Retinal pigment epithelial cell (primary cell): ENCODE measurements at places on chromosomes 3 and 15.

- no peak for DNase-seq
Measured at GRCh38 chr15:52213206-52213605, 22.0 kb upstream of the GNB5 start.

DNA sequence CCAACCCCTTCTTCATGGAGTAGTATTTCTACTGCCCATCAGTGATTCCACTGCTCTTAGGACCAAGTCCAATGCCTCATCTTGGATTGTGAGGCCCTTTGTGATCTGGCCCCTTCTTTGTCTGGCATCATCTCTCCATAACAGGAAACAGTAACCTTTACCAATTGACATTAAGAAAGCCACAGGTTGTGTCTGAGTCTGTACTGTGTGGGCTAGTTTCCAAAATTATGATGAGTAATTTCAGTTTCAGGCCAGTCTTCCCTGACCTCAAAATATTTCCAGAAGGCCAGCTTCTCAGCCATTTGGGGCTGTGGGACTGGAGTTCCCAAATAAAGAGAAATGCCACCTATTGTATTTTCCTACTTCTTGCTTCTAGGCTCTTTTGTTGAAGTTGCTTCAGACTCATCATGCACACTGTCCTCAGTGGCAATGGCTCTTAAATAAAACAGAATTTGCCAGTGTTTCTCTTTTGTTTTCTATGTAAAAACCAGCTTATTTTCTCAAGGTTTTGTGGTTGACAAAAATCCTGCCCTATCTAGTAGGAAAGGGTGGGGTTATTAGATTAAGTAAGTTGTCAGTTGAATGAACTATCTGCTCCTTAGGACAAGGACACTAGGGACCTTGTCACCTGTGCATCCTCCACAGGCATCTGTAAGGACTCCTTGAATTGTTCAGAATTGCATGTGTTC is 47.0 kb upstream of the ACKR4 start:
- DNase-seq = no peak

GRCh38 chr3:143895805-143896204 is 47.5 kb upstream of the SLC9A9 start:
- DNase-seq = no peak

DNA sequence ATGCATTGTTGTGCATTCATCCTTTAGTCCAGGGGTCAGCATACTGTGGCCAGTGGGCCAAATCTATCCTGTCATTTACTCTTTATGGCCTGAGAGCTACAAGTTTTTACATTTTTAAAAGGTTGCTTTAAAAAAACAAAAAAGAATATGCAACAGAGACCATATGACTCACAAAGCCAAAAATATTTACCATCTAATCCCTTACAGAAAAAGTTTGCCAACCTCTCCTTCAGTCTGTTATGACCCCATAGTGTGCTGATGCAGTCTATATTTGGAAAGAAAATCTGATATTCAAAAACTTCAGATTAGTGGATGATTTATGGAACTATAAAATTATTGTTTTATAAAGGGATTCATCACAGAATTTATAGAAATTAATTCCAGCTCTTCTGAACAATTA is 237.5 kb upstream of the IL12A start:
- no peak for DNase-seq

DNA sequence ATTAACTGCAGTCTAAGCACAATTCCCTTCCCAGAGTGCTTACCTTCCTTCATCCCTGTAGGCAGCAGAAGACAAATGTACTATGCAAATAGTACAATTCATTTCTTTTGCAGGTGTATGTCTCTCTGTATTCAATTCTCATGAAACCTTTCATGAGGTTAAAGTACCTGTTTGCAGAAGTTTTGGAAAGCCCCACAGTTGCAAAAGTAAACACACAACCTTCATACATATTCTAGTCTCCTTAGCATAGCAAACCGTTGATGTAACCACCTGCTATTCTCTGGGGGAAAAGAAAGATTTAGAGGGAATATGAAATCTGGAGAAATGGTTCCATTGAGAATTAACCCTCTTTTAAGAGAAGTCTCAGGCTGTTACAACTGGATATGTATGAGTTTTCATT is 200.3 kb upstream of the SUCLG2 start:
- no peak for DNase-seq

GRCh38 chr3:107106316-107106715 is 270.9 kb upstream of the CCDC54 start:
- DNase-seq = no peak

DNA sequence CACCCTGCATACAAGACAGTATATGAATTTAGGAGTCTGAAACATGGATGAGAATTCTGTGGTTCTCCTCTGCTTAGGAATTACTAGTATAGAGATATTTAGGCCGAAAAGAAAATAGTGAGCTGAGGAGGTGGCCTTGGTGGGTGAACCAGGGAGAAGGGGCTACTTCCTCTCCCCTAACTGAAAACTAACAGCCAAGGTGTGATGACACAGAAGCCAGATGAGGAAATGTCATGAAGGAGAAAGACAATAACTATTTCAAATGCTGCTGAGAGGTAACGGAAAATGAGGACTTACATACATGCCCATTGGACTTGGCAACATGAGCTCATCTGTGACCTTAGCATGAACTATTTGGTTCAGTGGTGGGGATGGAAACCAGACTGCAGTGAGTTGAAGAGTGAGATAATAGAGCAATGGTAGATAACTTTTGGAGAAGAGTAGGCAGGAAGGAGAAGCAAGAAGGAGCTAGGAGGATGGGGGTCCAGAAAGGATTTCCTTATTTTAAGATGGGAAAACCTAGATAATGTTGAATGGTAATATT is 114.4 kb upstream of the TSPAN3 start:
- no peak for DNase-seq

- no peak for DNase-seq
Measured at GRCh38 chr3:41682996-41683395, 278.9 kb downstream of the ULK4 start.

DNA sequence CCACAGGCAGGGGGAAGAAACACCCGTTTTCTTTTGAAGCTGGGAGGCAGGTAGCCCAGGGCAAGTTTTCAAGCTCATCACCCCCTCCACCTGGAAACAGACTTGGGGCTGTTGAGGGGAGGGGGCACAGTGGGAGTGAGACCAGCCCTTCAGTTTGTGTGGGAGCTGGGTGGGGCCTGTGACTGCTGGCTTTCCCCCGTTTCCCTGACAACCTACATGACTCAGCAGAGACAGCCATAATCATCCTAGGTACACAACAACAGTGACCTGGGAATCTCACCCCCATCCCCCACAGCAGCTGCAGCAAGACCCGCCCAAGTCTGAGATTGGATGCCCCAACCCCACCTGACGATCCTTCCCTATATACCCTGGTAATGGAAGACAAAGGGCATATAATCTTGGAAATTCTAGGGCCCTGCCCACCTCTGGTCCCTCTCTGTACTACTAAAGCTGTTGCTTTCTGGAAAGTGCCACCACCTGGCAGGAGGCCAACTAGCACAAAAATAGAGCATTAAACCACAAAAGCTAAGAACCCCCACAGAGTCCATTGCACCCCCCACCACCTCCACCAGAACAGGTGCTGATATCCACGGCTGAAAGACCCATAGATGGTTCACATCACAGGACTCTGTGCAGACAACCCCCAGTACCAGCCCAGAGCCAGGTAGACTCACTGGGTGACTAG is 422.2 kb upstream of the SGO1 start:
- no peak for DNase-seq

DNA sequence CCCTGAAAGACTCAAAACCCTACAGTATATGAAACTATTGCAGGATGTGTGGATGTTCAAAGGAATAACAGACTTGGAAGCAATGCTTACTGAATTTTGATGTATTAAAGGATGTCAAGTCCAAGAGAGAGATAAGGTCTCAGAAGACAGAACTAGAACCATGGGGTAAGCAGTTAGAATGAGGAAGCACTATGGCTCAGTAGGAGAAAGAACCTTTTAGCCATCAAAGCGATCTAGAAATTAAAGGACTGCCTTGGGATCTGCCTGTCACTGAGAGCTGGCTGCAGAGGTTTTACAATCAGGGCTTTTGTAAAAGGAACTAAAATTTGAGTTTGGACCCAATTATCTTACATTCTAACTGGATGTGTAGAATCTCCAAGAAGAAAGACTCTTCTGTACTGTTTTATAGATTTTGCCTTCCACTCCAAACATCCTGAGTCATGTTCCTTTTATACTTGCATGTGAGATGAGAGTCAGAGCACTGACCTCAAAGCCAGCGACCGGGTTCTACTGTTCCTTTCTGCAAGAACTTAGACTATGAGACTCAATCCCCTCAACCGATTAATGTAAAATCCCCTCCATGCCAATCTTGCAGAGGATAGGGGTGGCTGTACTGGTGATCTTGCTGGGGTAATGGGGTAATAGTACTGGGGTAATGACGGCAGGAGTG is 412.3 kb upstream of the TPRG1 start:
- no peak for DNase-seq

DNA sequence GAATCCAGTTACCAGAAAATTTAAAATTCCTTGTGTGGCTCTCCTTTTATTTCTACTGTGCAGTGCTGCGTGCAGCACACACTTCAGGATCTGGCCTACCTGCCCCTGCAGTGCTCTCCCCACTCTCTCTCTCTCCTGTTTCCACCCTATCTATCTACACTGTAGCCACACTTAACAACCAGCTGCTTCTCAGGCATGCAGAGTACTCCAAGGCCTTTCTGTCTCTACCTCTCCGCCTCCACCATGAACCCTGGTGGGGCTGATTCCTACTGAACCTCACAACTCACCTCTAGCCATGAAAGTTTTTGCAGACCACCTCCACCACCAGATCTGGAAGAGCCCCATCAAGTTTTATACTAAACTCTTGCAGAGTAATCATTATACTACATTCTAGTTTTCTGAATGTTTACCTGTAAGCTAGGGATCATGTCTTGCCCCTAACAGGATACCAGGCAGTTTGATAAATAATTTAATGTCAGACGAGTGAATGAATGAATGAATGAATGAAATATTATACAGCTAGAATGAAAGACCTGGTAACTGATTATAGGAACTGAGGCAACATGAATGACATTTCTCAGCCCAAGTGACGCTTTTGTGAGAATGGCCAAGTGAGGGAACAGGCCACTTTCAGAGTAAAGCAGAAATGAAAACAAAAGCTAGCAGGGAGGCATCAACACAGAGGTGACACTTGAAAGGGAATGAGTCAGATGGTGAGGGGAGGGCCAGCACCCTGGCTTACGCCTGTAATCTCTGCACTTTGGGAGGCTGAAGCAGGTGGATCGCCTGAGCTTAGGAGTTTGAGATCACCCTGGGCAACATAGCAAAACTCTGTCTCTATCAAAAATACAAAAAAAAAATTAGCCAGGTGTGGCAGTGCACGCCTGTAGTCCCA is 363.5 kb downstream of the FOXP1 start:
- no peak for DNase-seq

DNA sequence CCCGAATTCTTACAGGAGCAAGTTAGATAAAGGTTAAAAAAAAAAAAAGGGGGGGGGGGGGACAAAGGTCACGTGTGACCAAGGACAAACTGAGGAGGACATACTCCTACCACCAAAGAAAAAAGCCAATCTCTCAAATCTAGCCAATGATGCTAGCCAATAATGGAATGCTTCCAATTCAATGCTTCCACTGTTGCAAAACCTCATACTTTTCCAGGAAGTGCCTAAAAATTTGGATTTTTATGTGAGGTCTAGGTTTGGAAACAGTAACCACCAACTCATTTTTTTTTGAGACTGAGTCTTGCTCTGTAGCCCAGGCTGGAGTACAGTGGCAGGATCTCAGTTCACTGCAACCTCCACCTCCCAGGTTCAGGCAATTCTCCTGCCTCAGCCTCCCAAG is 11.4 kb downstream of the MSL2 start:
- no peak for DNase-seq

DNA sequence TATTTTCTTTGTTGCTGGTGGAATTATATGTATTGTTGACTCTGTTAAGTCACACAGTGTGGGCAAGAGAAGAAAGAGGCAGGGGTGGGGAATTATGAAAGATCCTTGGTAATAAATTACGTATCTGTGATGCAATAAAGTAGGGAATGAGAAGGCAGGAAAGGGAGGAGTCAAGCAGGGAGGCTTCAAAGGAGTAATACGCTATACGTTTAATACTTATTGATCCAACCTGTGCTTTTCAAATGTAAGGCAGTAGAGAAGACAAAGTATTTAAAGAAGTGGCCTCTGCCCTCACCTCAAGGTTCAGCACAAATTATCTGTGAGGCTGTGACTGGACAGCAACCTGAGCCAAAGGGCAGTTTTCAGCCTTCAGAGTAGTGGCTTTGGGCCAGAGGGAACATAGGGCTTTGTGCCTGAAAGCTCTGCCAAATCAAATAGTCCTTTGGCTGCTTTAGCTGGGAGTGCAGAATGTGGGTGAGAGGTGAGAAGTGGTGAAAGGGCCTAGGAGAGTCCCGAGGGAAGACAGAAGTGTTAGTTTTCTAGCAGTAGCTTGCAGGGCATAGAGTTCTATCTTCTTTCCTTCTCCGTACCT is 1.2 kb upstream of the PLIN1 start:
- no peak for DNase-seq

- DNase-seq = peak; percentile 12
Measured at GRCh38 chr3:24963762-24964625, 464.1 kb upstream of the RARB start.

- DNase-seq = no peak
Measured at GRCh38 chr15:74240897-74241614, 4.9 kb downstream of the CCDC33 start.

DNA sequence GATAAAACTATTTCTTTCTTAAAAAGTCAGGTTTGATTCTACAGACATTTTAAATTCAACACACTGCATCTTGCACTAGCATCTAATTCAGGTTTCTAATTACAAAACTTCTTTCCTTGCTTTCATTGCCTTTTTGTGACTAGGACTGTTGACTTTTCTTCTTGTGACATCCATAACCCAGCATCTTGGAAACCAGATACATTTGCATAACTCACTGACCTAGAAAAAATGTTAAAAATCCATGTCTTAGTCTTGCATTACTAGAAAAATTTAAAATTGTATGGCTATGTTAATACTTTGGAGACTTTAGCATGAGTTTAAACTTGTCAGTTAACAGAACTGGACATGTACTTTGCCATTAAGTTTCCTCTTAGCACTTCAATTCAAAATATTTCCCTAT is 72.7 kb downstream of the DTWD1 start:
- DNase-seq = no peak

DNA sequence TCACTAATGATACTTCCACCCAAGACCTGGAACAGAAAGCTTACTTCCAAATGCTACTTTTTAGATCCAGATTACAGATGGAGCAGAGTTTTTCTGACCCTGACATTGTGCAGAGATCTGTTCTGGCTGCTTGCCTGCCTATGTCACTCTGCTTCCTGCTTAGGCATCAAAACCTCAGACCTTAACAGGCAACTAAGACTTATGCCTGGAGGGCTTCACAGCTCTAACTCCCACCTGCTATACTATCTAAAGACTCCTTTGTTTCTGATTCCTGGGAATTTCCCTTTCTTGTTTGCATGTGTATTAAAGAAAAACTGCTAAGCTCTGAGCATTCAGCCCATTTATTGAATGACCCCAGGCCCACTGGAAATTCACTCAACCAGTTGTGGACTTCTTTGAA is 157.4 kb upstream of the NPHP3 start:
- no peak for DNase-seq
